ENCODE measurements at places on chromosomes 4 and X. TPM values are rescaled to one million over a fixed set of nuclear protein-coding genes. Genes with fewer than 3 reads are reported as not detected.

The CCSER1 gene
- not detected for polyA plus RNA-seq

The CLDN22 gene
- not detected for polyA plus RNA-seq

The CFAP99 gene
- polyA plus RNA-seq = 0.09 TPM

The CTPS2 gene
- polyA plus RNA-seq = 11.5 TPM

The NEIL3 gene
- 25.8 TPM for polyA plus RNA-seq

The OFD1 gene
- polyA plus RNA-seq = 14.4 TPM

The DRP2 gene
- 0.36 TPM for polyA plus RNA-seq

The GLRB gene
- 1.8 TPM for polyA plus RNA-seq

The OCRL gene
- 23.9 TPM for polyA plus RNA-seq

The LNX1 gene
- not detected for polyA plus RNA-seq

DNA sequence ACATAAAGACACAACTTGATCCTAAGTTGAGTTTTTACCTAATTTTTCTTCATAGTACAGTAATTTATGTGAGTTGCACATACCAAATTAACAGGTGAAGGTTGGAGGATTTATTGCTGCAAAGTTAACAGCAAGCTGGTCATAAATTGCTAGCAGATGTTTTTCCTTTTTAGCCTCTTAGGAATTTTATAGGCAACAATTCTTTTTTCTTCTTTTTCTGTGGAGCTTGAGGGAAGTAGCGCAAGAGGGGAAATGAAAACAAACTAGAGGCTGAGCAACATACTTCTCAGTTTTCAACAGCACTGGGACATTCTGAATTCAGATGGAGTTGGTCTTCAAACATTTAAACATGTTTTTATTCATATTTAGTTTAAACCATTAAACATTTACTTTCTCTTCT lies 63.7 kb upstream of the TLR2 start:
- DNase-seq = no peak

- no peak for DNase-seq
These were observed 59.4 kb upstream of the H2AZ1 start for GRCh38 chr4:100009490-100009889.

- DNase-seq = no peak
These were observed 55.3 kb downstream of the CCDC158 start for GRCh38 chr4:76365636-76366035.

DNA sequence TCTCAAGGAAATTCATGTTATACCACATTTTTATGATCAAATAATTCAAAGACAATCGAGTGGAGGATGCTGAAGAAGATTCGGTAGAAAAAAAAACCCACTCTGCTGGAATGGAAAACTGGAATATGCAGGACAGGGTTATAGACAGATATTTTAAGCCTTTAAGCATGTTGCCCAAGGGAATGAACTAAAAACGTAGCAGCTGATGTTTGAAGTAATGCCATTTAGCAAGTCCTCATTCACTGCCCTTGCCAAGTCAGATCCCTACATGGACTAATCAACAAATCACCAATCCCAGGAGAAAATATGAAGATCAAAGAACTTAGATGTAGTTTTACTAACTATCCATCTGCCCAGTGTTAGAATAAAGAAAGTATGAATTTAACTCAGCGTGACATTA lies 75.6 kb upstream of the ETNPPL start:
- no peak for DNase-seq

DNA sequence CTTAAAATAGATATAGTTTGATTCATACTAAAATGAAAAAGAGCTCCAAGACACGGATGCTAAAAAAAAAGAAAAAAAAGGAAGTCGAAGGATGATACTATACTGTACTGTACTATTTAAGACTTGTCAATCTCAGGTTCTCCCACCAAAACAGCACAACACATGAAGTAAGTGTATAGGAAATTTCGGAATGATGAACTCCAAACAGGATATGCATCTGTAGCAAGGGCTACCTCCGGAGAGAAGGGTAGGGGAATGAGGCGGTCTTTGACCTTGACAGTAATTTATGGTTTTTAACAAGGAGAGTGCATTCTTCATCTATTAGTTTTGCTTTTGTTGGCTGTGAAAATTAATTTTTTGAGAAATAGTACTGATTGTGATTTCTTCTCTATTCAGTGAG lies 541 bp upstream of the FIP1L1 start:
- no peak for DNase-seq

GRCh38 chr4:182354867-182355266 lies 111.7 kb downstream of the TENM3 start:
- no peak for DNase-seq

GRCh38 chr4:4368809-4369580 lies 17.9 kb upstream of the NSG1 start:
- DNase-seq = no peak

- no peak for DNase-seq
These were observed 2480.2 kb downstream of the PCDH7 start for GRCh38 chr4:33200377-33200776.

DNA sequence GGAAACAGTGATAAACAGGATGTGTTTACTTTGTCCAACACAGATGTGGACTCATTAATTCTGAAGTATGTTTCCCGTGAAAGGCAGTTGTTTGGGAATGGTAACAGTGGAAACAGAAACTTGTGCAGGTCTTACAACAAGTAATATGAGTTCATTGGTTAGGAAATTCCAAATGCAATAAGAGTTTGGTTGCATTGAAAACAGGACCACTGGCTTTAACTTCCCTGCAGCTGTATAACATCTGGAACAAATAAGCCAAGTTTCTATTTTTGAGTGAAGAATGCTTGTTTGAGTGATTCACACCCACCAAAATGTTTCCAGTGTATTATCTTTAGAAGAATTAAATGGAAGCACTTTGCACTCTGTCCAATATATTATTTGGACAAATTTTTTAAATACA lies 82.4 kb upstream of the BMP3 start:
- no peak for DNase-seq

DNA sequence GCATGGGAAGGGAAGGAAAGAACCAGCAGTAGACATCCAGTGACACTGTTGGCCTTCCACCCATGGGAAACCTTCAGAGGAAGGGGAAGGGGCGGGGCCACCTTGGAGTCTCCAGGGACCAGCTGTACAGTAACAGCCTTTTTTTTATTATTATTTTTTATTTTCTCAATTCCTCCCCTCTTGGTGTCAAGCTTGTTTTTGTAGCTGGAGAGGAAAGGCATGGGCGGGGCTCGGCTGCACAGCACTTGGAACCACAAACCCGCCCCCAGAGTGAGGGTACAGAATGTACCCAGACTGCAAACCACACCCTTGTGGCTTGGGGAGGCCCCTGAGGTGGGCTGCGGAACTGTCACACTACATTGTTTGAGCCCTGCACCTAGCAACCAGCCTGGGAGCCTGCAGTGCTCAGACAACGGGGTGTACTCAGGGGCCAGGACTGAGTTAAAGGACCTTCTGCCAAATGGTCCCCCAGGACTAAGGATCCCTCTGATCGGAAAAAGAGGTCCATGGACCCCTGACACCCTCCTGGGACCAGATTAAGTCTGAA lies 45.7 kb downstream of the PRPS1 start:
- DNase-seq = no peak

- DNase-seq = no peak
These were observed 557.5 kb downstream of the PPARGC1A start for GRCh38 chr4:23332313-23332712.

DNA sequence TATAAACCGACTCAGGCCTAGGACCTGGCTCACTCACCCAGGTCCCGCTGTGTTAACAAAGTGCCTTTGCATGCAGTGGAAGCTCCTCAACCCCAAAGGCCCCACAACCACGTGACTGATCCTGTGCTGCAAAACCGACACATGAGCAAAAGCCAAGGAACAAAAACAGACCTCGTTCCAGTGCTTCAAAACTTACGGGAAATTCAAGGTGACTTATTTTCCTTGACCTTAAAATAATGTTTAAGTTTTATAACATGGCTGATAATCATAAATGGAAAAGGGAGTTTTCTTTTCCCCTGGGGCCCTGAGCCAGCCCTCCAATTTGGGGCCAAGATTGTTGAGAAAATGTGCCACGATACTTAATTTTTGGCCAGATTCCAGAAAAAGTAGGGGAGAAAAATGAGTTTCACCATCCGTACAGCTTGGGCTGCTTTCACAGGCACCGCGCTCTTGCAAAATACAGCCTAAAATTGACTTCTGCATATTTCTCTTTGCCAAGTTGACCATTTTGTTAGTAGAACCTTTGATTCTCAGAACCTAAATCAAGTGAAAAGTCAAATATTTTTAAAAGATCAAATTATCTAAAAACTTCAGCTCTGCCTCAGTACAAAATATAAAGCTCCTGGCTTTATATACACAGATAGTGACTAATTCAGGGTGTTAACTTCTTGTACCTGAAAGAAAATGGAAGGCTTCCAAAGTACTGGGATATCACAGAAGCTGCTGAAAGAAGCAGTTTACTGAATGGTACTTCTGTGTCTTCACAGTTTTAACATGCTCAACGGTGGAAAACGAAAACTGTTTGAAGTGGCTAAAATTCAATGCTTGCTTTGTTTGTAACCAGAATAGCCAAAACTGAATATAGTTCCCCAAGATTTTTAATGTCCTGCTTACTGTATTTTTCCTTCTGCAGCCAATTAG lies 93.8 kb downstream of the APBB2 start:
- no peak for DNase-seq

DNA sequence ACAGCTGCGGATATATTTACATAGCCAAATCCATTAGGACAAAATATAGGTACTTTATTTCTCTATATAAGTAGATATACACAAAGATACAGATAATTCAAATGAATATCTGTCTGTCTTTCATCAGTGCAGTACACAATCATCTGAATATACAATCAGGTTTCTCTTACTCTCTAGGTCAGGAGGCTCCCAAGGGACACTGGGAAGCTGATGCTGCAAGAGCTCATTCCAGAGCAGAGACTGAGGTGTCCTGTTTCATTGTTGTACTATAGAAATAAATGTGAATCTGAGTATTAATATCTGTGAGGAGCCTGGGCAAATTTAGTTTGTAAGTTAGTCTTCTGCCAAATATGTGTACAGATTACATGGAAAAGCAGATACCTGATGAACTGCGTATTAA lies 4.2 kb downstream of the TLL1 start:
- no peak for DNase-seq

GRCh38 chrX:37959212-37960021 lies 46.9 kb upstream of the SYTL5 start:
- DNase-seq = no peak

DNA sequence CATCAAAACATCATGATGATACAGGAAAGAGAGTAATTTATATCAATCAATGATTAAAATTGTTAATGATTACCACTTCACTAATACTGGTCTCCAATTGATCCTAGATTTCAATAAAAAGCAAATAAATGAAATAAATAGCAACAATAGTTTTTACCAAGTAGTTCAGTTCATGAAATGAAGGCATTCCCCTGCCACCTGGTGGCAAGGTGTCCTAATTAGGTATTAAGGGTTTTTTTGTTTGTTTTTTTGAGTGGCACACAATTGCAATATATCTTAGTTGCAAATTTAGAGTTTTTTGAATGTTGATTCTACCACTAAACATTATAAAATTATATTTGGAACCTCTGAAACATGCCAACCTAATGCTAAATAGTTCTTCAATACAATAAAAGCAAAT lies 157.4 kb upstream of the PDE5A start:
- no peak for DNase-seq

- no peak for DNase-seq
These were observed 23.9 kb upstream of the TMEM192 start for GRCh38 chr4:165136529-165136928.

DNA sequence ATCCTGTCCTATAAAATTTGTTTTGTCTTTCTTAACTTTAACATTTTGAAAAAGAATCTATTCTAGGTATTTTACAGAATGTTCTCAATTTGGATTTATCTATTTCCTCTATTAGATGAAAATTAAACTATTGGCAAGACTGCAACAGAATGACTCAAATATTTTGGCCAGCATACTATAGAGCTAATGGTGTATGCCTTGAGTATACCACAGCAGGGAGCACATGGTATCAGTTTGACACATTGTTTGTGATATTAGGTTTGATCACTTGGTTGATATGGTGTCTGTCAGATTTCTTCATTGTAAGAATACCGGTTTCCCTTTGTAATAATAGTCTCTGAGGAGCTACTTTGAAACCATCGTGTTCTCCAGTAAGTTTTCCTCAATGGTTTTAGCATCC lies 87.8 kb upstream of the NPNT start:
- DNase-seq = no peak

DNA sequence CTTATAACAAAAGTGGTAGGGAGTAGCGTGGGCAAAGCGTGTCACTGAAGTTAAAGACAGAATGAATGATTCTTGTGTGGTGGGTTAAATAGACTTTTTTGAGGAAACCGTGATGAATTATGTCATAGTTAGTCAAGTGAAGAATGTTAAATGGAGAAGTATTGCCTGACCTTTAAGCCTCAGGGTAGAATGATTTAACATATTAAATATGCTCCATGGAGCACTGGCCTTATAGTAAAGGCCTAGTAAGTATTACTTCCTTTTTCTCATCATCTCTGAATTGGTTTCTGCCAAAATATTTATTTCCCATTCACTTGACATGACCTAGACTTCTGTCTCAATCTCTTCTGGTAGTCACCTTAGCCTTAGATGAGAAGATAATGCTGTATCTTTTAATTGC lies 23.7 kb downstream of the MAGEB1 start:
- DNase-seq = no peak

DNA sequence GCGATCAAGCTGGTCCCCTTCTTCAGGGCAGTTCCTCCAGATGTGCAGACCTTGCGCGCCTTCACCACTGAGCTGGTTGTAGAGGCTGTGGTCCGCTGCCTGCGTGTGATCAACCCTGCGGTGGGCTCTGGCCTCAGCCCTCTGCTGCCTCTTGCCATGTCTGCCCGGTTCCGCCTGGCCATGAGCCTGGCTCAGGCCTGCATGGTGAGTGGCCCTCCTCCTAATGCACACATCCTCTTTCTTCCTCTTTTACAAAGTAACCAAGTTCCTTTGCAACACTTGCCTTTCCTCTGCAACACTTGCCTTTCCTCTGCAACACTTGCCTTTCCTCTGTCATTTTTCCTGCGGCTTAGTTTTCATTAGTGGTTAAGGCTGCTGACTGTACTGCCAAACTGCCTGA lies 1.8 kb downstream of the CCDC22 start:
- no peak for DNase-seq

DNA sequence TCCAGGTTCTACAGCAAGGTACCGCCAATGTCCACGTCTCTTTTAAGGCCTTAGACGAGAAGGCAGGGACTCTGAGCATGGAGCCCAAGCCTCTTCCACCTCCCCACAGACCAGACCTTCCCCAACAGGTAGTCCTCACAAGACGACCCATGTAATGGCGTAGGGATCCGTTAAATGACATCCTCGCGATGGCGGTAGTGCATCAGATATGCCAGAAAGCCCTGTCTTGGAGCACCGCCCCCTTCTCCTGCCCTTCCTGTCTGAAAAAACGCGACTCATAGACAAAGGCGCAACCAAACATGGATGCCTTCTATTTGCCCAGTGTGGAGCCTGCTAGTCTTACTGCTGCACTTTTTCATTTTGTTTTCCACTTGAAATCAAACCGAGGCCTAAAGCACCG lies 185.4 kb downstream of the OR13H1 start:
- no peak for DNase-seq
